ENCODE measurements at places on chromosomes 1 and 21.

DNA sequence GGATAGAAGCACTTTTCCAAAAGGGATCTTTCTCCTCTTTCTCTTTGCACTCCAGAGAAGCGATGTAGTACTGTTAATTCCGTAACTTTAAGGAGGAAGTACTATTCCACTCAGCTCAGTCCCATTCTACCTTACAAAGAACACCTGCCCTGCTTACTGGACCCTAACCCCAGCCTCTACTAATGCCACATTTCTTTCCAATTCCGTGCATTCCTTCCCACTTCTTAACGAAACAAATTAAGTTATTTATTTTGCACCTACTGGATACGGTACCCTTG lies 511 bp downstream of the NDC1 start:
- no peak for DNase-seq

- no peak for DNase-seq
These were observed 185.2 kb downstream of the RASAL2 start for GRCh38 chr1:178278916-178279686.

DNA sequence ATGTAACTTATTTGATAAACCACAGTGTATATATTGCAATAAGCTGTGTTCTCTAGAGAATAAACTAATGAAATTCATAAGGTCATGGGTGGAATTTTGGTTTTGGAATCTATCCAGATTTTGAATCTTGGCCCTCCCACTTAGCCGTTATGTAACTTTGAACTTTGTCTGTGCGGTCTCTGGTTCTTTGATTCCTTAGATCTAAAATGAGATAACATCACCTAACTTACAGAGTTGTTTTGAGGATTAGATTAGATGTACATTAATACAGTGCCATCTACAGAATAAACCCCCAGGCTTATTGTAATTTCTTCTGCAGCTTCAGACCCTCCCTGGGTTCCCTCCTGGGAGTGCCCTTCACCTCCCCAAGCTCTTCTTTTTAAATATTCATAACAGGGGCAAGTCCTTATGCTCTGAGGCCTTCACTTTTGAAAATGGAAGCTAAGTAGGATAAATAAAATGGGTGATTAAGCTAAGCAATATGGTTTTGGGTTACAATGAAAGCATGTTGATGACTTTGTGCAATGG lies 124.3 kb downstream of the ATG4C start:
- DNase-seq: no peak

DNA sequence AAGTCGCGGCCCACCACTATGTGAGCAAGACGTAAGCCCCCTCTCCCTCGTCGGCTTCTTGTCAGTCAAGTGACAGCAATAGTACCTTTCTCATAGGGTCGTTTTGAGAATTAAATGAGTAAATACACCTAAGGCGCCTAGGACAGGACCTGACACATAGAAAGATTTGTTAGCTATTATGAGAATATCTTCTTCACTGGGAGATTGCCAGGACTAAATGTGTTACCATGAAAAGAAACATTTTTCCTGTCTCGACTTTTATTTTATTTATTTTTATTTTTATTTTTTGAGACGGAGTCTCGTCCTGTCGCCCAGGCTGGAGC lies 798 bp downstream of the PMF1 start:
- DNase-seq: no peak

DNA sequence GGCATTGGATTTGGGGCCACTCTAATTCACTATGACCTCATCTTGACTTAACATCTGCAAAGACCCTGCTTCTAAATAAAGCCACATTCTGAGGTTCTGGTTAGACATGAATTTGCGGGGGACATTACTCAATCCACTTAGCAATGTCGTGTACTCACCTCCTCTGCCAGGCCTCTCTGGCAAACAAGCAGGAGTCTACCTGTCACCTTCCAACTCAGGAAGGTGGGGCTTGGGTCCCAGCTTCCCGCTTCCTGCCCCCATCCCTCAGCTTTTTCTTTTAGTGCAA lies 177.8 kb downstream of the PSMG1 start:
- no peak for DNase-seq

- no peak for DNase-seq
These were observed 1.5 kb downstream of the SPATC1L start for GRCh38 chr21:46182548-46183336.

- no peak for DNase-seq
These were observed 99.3 kb downstream of the GLUL start for GRCh38 chr1:182292193-182292741.

DNA sequence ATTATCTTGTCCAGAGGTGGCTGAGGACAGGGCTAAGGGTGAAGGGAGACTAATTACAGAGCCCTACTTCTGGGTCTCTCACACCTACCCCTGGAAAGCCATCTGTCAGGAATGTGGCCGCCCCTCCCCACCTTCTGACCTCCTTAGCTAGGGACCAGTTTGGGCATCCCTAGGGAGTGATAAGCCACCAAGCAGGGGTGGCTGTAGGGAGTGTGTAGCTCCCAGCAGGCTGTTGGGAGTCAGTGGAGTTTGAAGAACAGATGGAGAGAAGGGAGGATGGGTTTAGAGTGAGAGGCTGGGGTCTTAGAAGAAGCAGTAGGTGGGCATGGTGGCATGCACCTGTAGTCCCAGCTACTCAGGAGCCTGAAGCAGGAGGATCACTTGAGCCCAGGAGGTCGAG lies 808 bp upstream of the SERINC2 start:
- DNase-seq: no peak

DNA sequence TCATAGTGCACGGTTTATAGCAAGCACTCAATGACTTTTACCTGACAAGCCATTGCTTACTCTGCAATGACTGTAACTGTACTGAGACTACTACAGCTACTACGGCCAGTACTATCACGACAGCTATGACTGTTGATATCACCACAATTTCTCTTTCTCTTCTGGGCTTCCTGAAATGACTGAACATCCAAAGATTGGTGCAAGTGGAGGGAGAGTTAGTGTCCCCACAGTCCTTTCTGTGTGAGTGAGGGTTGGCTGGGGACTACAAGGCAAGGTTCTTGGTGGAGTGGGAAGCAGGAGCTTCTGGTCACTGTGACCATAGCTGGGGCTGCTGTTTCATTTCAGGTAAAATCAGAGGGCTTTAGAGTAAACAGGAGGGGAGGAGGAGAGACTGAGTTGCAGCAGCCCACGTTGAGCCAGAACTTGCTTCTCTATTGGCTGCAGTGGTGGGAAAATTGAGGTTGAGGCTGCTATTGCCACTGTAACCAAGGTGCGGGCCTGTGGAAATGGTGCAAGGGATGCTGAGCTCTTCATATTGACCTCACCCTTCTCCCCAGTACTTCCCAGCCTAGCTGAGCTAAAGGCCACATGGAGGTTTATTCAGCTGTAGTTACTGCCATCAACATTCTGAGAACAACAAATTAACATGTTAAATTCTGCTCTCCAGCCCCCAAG lies 14.1 kb upstream of the IL10 start:
- DNase-seq: no peak

DNA sequence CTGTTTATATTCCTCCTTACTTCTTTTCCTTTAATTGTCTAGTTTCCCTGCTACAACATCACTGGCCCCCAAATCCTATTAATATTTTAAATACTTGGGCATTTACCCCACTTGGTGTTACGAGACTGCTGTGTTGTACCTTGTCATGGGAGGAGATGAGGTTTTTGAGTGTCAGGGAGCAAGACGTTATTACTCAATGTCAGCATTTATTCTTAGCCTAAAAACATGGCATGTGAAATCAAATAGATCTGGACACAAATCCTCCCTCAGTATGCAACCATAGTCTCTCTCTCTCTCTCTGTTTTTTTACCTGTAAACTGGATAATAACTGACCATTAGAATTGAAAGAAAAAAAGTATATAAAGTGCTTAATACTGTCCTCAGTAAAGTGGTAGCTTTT lies 4.6 kb downstream of the LRRC8B start:
- no peak for DNase-seq

DNA sequence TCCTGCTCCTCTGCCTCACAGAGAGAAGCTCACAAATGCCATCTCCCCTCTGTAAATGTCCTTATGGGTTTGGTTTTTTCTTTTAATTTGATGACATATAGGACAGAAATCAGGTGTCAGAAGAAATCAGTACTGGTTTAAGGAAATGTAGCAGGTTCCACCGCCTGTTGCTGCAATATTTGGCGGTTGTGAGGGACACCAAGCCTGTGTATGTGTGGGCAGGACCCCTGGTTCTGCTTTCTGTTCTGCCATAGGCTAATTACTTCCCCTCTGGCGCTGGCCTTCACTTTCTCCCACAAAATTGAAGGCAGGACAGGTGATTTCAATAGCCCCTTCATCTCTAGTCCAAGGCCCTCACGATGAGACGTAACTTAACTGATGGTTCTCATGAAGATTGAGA lies 69.2 kb downstream of the PRDM2 start:
- DNase-seq: no peak

GRCh38 chr1:33148615-33149014 lies 33.2 kb downstream of the TRIM62 start:
- DNase-seq: no peak

DNA sequence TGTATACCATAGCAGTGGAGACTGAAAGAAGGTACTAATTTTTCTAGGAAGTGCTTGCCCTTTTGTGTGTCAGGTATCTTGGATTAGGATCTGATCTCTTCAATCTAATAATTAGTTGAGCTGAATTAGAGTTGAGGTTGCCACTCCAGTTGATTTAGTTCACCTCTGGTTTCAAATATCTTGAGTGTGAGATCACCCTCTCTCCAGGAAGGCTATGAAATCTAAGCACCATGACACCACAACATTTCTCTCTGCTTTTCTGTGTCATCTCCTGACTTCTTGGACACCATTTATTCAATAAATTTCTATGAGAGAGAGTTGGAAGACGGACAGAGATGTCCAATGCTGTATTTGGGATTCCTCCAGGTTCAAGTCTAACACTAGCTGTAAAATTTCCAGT lies 212.8 kb downstream of the DYRK1A start:
- DNase-seq: no peak

DNA sequence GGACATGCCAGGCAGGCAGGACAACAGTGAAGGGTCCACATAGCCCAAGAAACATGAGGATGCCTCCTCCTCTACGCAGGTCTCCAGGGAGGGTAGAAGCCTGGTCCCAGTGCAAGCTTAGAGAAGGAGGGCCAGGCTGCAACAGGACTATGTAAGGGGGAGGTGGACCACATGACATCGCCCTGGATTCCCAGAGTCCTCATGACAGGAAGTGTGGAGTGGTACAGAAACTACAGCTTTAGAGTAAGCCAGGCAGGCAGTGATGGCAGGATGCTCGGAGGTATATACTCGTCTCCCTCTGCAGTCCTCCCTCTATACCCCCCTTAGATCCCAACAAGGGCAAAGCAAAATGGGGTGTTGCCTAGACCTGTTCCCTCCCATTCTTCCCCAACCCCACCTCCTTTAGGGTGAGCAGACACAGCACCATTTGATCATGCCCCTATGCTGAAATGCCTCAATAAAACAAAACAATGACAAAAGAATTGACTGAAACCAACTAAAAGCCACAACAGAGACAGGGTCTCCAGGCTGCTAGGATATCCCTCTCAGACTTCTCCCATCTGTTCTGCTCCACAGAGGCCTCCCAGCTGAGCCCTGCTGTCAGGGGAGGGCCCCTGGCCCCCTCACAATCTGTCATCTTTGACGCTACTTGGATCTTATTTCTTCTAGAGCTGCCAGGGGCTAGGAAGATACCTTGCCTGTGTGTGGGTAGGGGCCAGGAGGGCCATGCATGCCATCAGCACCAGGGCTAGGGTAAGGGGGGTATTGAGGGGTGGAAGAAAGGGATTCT lies 13.1 kb downstream of the FAM78B start:
- DNase-seq: no peak

- no peak for DNase-seq
These were observed 34.9 kb downstream of the WDR3 start for GRCh38 chr1:117964290-117965038.

DNA sequence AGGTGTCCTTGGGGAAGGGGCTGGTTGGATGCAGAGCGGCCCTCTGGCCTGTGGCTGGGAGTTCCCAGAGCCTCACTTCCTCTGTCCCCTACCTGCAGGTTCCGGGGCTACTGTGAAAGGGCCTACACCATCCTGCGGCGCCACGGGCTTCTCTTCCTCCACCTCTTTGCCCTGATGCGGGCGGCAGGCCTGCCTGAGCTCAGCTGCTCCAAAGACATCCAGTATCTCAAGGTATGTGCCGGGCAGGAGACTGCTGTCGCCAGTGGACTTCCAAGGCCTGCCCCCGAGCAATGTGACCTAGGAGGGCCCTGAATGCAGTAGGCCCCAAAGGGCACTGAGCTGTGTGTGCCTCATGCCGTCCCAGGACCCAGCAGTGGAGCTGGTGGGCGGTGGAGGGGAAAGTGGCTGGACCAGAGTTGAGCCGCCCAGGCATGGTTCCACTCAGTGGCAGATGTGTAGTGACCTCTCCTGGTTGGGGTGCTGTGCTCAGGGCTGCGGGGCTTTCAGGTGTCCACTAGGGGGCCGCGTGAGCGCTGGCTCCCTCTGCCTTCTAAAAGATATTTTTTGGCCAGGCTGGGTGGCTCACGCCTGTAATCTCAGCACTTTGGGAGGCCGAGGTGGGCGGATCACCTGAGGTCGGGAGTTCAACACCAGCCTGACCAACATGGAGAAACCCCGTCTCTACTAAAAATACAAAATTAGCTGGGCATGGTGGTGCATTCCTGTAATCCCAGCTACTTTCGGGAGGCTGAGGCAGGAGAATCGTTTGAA lies 73.4 kb downstream of the PIK3CD start:
- DNase-seq: peak; percentile 32

DNA sequence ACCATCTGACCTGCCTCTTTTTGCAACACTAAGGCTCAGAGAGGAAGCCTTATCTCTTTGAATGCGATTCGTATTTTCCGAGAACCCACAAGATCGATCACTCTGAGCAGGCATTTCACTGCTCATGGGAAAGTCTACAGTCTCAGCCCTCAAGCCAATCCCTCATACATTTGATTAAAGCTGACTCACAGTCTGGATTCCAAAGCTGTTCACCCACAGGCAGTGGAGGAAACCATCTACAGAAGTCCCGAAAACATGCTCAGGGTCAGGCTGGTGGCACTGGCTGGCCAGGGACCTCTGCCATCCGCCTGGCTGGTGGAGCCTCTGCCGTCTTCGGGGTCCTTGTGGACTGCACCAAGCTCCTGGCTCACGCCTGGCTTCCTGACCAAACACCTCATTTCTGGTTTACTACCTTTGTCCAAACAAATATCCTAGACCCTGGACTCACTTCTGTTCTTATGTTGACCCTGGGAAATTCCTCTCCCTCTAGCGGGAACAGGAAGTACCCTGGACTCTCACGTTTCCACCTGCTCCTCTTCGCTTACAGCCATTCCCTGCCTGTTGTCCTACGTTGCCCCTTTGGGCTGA lies 650.0 kb downstream of the SMYD3 start:
- DNase-seq: no peak

Measured in COR-L47 (cell line).